Daoy (cell line): ENCODE measurements at places on chromosomes 13 and 19. TPM values are rescaled to one million over a fixed set of nuclear protein-coding genes. Genes with fewer than 3 reads are reported as not detected.

- no peak for DNase-seq
Measured at GRCh38 chr13:45682494-45683008, 19.6 kb upstream of the CBY2 start.

Gene ZNF420
- 8.7 and 9.7 TPM in 2 replicates for total RNA-seq

Gene TMEM161A
- total RNA-seq: 26.7 and 35.8 TPM in 2 replicates

DNA sequence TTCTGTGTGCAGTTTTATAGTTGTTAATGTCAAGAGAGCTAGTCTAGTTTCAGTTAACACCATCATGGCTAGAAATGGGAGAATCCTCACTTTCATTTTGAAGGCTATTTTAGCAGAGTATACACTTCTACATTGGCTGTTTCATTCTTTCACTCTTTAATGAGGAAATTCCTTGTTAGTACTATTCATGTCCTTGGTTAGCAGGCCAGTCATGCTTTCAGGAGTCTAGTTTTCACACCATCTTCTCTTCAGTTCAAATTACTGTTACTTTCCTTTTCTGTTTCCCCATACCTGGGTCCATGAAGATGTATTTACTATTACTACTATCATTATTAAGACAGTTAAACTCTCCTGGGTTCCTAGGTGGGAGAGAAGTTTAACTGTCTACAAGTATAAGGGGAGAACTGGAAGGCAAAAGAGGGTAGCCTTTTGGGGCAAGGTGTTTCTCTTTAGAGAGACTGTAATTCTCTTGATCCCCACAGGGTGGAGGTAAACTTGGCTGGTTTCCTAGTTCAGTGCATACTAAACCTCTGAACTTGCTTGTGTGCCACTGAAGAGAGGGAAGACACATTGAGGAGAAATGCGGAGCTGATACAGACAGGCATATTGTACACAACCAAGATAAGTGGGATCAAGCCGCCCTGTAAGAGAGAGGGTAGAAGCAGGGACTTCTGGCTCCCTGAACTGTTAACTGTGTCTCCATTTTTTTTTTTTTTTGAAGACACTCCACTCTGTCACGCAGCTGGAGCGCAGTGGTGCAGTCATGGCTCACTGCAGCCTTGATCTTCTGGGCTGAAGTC is 41.3 kb upstream of the IGFL4 start:
- peak; percentile 66 for DNase-seq

DNA sequence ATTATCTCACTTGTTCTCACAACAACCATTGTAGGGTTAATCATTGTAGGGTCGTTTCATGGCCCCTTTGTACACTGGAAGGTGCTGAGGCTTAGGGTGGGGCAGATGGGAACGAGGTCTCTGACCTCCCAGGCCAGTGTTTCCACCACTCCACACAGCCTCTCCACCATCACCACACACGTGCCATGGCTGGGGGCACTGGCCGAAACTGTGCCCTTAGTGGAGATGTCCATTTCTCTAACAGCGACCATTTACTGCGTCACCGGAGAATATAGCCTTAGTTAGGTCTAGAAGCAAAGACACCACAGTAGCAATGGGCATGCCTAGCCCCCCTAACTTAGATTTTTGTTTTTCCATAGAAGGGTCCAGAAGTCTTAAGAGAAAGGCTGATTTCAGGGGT is 36.5 kb downstream of the COL4A1 start:
- no peak for DNase-seq
